Upper lobe of left lung (tissue), 6 donors: ENCODE measurements at places on chromosomes 7 and 10.

- no peak for DNase-seq
Observed at GRCh38 chr7:130973637-130974036, 239.6 kb upstream of the KLF14 start.

DNA sequence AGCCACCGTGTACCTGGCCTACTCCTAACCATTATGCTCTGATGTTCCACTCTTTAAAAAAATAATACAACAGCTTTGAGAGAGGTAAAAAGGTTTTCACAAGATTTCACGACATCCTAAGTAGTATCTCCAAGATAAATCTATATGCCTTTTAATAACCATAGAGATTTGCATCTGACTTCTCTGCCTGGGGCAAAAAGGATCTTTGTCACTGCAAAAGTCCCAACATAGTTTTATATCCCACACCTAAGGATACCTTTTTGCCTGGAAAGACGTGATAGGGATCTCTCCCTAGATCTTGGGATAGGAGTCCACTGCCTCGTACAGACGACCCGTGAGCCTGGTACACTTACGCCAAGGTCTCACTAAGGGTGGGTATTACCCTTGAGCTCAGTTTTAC is 31.4 kb upstream of the SVIL start:
- no peak for DNase-seq

DNA sequence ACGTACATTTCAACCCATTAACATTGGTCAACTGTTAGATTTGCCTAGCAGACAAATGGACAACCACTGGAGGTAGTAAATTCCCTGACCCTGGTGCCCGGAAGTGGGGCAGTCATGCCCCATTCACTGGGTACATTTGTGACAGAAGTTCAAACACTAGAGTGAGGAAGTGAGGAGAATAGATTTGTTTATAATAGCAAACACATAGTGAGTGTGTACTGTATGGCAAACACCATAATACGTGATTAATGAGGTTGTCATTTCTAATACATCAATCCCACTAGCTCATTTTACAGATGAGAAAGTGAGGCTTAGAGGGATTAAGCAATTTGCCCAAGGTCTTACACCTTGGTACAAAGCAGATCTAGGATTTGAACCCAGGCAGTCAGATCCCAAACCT is 181.9 kb upstream of the MKLN1 start:
- no peak for DNase-seq

GRCh38 chr7:90216080-90216674 is 4.6 kb downstream of the STEAP2 start:
- DNase-seq = no peak

DNA sequence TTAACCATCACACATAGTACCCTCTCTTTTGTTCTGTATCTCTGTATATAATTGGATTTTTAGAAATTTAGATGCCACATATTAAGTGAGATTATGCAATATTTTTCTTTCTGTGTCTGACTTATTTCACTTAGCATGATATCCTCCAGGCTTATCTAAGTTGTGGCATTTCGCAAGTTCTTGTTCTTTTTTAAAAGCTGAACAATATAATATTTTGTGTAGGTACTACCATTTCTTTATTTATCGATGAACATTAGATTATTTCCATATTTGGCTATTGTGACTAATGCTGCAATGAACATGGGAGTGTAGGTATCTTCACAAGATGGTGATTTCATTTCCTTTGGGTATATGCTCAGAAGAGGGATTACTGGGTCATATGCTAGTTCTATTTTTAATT is 295.0 kb downstream of the SUGCT start:
- no peak for DNase-seq

GRCh38 chr10:93598157-93598556 is 2.9 kb downstream of the RBP4 start:
- DNase-seq = no peak

GRCh38 chr10:94091649-94092048 is 97.9 kb downstream of the PLCE1 start:
- no peak for DNase-seq

GRCh38 chr10:13719425-13719824 is 132.7 kb downstream of the PRPF18 start:
- DNase-seq = peak; percentile 33

DNA sequence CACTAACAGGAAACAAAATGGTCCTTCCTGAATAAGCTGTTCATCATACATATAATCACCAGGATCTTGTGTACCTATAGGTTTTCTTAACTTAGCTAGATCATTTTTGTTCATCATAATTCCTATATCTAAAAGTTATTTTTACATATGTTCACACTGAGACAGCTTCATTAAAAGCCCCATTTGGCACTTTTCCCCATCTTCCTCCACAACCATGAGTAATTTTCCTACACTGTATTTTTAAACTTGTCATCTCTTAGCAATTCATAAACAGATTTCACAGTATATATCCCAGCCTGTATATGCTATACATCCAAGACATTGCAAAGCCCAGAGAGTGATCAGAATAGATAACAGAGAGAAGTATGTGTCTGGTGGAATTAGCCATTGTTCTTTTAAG is 28.3 kb downstream of the ZNF365 start:
- DNase-seq = no peak

DNA sequence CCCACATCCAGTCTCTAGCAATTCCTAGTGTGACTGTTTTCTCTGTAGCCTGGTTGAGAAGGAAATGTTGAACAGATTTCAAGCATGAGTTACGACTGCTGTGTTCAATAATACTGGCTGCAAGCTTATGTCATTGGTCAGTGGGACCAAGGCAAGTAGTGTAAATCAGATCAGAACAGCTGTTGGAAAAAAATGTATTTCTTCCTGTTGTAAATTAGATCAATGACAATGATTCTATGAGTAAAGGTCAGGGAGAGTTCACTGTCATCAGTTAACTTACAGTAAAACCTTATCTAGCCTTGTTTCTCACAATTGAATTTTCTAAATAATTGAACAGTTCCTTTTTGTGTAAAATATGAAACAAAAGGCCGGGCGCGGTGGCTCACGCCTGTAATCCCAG is 6.7 kb downstream of the OTUD1 start:
- DNase-seq = no peak

DNA sequence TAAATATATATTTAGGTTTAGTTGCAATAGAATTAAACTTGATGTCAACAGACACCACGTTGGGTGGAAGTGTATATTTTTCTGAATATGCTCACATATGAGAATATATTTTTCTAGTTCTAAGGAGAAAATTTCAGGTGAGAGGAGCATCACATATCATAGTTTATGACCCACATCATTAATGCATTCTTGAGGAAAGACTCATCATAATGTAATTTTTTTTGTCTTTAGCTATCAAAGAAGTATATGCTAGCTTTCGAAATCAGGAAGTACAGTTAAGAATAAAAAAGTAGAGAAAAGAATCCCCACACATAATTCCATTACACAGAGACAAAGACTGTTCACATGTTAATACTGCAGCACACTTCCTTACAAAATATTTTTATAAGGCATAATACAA is 30.4 kb downstream of the A1CF start:
- no peak for DNase-seq

DNA sequence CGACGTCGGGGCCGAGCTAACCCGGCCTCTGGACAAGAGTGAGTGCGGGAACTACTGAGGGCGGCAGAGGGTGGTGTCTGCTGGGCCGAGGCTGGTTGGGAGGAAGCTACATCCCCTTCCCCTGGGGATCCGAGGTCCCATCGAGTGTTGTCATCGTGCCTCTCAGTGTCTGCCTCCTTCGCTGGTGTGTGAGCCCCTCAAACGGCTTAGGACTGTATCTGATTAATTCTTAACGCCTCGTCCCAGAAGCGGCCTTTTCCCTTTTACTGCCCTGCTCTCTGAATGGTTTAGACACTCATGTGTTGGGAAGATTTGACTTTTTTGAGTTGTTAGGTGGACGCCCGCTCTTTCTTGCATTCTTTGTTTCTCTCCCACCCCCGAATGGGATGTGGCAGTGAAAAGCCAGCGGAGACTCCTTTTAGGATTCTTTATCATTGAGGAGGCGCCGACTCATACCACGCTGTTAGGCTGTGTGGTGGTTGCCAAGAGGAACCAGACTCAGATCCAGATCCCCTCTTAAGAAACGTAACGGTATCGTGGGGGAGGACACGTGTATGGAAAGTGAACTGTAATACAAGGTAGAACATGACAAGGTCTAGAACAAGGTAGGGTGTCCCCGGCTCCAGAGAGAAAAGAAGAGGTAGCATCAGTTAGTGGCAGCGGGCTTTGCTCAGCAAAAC is 631 bp downstream of the SUPV3L1 start:
- no peak for DNase-seq

DNA sequence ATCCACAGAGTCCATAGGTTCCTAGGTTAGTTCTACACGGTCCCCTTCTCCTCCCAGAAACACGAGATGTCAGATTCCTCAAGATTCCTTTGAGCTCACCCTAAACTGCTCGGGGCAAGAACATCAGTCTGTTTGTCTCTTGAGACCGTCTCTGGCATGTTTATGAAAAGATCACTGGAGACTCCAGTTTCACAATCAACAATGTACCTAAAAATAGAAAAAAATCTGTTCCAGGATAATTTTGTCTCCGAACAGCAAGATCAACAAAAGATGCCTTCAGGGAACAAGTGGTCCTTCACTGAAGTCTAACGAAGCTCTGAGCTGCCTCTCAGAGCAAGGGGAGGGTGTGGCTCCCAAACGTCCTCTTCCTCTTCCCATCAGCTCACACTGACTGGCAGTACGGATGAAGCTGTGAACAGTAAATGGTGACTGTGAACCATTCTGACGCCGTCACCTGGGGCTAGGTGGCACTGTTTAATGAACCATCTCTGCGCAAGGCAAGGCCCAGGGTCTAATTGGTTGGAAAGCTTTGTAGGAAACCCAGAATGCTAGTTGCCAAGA is 156.2 kb upstream of the LYZL1 start:
- no peak for DNase-seq

GRCh38 chr7:131285556-131285955 is 42.1 kb upstream of the MKLN1 start:
- DNase-seq = no peak

- DNase-seq = peak; percentile 44
Observed at GRCh38 chr10:71486484-71487114, 89.9 kb downstream of the CDH23 start.

- no peak for DNase-seq
Observed at GRCh38 chr7:1022801-1023465, 21.4 kb upstream of the GPR146 start.

GRCh38 chr10:119872860-119873681 is 428 bp upstream of the MCMBP start:
- DNase-seq = peak; percentile 88

GRCh38 chr10:30755441-30755953 is 125.9 kb upstream of the LYZL2 start:
- DNase-seq = no peak

GRCh38 chr10:24821986-24822385 is 98.3 kb upstream of the ARHGAP21 start:
- no peak for DNase-seq

GRCh38 chr7:20945451-20945850 is 158.8 kb upstream of the SP8 start:
- DNase-seq = no peak

DNA sequence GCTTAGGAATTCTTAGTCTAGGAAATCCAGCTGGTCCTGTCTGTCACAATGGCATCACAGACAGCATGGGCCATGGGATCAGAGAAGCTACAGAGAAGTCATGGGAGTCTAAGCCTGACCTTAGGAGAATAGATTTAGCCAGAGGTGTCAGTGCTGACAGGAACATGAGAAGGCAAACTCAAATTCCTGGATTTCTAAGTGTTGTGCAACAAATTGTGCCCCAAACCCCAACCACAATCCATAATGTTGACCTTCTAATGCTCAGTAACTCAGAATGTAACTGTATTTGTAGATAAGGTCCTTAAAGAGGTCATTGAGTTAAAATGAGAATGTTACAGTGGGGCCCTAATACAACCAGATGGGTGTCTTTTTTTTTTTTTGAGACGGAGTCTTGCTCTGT is 95.9 kb upstream of the RHOBTB1 start:
- DNase-seq = no peak

DNA sequence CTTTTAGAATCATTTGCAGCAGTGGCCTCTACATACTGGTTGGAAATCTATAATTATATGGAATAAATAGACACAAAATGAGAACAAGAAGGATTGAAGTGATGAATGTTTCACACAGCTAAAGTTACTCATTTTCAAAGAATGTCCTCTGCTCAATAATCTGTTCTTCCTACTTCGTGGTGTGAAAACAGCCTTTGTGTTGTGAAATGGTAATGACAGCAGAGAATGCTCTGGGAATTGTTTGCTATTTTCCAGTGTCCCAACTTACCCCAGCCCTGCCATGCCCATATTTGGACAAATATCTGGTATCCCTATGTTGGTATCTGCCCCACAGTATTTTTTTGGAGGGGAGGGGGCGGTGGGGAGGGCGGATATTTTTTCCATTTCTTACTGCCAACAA is 130.4 kb downstream of the GLI3 start:
- DNase-seq = no peak

DNA sequence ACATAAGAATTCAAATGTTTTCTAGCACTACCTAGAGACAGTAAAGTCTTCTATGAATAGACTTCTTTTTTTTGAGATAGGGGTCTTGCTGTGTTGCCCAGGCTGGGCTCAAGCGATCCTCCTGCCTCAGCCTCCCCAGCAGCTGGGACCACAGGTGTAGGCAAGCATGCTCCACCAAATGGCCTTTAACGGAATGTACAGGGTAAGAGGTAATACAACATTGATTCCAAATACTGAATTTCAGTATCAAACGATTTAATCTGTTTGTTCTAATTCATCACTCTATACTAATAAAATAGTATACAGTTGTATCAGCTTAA is 55.8 kb upstream of the NCAPG2 start:
- DNase-seq = no peak

DNA sequence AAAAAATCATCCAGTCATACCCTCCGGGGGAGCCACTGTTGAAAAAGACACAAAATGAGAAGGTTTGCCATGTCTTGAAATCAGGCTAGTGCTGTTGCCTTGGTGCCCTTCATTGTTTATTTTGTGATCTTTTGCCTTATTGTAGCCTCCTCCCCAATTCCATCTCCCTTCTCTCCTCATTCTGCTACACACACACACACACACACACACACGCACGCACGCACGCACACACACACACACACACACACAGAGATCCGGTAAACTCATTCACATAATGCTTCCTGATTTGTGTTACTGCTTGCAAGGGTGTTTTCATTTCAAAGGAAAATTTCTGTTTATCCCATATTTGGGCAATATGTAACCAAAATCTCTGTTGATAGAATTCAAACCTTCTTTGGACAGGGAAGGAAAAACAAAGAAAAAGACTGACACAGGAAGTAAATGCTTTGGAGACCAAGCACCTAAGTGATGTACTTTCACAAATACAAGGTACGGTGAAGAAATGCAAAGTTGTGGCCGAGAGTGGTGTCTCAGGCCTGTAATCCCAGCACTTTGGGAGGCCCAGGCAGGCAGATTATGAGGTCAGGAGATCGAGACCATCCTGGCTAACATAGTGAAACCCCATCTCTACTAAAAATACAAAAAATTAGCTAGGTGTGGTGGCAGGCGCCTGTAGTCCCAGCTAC is 141.1 kb upstream of the CDK13 start:
- DNase-seq = no peak

GRCh38 chr7:4072161-4072925 is 609.8 kb upstream of the FOXK1 start:
- no peak for DNase-seq
